Fibroblast of lung (primary cell): ENCODE measurements at places on chromosomes 6 and 20.

GRCh38 chr6:118748311-118749062 is 97.1 kb upstream of the CEP85L start:
- peak; percentile 80 for DNase-seq

- no peak for DNase-seq
These were observed 21.1 kb upstream of the GMPR start for GRCh38 chr6:16217156-16217721.

DNA sequence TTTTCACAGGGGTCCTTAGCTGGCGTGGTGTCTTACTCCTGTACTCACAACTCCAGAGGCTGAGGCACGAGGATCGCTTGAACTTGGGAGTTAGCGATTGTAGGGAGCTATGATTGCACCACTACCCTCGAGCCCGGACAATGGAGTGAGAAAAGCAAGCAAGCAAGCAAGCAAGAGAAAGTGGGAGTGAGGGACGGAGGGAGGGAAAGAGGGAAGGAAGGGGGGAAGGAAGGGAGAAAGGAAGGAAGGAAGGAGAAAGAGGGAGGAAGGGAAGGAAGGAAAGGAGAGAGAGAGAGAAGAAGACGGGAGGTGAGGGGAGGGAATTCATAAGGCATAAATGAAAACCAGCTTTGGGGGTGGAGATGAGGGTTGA is 120.5 kb downstream of the TRIM27 start:
- no peak for DNase-seq

DNA sequence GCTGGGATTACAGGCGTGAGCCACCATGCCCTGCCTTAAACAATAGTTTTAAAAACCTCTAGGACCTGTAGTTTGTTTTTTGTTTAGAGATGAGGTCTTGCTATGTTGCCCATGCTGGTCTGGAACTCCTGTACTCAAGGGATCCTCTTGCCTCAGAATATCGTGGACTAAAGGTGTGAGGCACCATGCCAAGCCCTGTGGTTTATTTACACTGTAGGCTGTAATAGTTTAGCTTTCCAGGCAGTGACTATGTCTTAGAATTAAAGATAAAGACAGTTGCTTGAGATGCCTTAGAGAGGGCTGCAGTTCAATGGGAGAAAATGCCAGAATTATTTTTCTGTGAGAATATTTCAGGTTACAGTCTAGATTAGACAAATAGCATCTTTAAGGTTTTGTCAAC is 72.9 kb downstream of the SGK1 start:
- peak; percentile 59 for DNase-seq

- no peak for DNase-seq
These were observed 118.9 kb upstream of the SLC22A23 start for GRCh38 chr6:3575701-3576100.

DNA sequence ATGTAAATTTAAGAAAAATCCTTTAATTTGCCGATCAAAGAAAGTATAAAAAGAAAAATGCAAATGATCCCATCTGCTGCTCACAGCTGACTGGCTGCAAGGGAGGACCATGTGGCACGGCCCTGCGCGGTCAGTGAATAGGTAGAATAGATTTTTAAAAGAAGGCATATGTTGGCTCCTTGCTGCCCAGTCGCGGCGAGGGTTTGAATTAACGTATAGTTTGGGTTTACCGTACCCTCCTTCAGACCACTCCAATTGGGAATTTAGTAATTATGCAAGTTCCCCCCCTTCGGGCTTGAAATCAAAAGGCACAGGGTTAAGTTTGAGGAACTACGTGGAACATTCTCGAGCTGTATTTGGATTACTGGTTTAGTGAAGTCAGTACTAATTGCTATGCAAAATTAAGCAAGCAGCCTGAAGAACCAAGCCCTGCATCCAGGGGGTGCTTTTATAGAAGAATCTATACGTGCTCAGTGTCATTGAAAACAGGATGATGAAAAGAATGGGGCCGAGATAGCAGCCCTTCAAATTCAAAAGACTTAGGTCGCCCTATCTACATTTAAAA is 1.1 kb upstream of the BEND3 start:
- no peak for DNase-seq
